ENCODE measurements at places on chromosomes 13 and 19.
A peak's percentile ranks its signal among the peaks of the same experiment; 100 is the strongest.

- no peak for DNase-seq
These were observed 423.5 kb downstream of the ZNF536 start for GRCh38 chr19:30795727-30796126.

DNA sequence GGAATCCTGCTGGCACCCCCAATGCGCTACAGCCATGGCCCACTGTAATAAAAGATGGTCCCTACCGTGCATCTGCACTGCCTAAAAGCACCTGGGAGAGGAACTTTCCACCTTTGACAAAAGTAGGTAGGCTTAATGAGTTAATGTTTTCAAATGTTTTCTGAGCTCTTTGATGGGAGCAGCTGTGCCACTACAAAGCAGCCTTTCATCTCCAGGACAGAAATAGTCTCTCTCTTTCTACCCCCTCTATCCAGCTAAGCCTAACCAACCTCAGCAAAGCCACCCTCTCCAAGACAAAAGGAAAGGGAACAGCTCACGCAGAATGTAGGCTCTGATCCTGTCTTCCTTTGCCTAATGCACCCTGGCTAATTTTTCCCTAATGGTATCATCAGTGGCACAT lies 560.2 kb downstream of the UQCRFS1 start:
- no peak for DNase-seq

DNA sequence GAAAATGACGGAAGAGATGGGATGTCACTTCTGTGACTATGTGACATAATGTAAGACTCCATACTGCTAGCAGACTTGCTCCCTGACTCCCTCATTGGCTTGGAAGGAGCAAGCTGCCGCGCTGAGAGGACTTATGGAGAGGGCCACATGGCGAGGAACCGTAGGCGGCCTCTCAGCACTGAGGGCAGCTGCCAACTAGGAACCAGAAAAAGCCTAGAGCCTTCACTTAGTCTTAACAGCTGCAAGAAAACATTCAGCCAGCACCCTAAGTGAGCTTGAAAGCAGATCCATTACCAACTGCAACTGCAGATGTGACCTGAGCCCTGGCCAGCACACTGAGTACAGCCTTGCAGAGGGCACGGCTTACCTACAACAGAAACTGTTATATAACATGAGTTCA lies 33.9 kb downstream of the USP12 start:
- DNase-seq, result no peak

DNA sequence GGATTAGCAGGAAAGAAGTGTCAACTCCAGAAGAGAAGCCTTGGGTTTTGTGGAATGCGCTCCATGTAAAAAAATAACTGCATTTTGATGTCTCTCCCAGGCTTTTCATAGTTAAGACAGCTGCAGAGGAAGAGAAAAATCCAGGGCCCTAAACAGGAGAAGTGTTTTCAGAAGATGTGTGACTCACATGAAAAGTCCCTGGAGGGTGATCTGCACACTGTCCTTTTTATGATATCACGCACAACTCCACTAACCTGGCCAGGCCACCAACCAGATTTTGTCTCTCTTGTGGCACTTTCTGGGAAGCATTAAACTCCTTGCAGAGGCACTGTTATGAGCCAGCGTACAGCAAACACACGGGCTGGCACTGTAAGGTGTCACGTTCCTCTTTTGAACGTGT lies 267.3 kb downstream of the FGF9 start:
- DNase-seq, result no peak

DNA sequence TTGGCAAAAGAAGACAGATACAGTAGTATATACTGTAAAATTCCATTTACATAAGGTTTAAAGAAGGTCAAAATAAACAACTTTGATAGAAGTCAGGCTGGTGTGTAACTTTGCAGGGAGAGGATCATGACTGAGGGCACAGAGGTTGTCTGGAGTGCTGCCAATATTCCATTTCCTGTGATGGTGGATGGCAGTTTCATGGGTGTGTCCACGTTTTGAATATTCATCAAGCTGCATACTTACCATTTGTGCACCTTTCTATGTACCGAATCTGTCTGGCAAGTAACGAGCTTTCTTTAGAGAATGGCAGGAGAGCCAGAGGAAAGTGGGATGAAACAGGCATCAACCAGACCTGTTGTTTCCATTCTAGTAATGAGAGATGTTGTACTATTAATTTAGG lies 420.5 kb upstream of the HTR2A start:
- DNase-seq, result no peak

DNA sequence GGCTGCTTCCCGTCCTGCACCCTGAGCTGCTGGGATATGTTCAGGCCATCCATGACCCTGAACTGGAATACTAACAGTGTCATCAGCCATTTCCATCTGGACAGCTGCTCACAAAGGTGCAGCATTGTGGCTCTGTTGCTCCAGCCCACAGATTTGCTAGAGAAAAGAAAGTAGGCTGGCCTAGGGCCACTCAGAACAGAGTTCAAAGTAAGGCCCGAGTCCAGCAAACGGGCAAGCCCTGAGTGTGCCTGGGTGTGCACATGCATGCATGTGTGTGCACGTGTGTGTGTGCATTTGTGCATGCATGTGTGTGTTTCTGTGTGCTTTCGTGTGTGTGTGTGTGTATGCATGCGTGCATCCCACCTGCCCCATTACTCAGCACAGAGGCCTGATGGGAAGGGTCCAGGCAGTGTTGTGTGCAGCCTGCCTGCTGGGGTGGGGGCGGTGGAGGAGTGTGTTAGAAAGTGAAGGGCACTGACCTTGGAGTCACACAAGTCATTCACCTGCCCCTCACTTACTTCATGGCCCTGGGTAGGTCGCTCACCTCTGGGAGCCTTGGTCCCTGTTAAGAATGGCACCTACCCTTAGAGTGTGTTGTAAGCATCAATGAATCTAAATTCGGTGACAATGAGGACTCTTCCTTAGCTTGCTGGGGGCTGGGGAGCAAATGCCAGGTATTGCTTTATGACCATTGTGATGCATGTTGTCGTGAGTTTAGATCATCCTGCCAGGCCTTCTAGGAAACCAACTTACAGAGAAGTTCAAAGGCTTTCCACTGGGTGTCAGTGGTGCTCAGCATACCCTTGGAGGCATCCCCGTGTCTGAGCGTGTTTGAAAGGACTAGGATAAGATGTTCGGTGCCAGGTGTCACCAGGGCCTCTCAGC lies 53.2 kb downstream of the GPR12 start:
- DNase-seq, result no peak

- peak; percentile 7 for DNase-seq
These were observed 50.9 kb downstream of the PEPD start for GRCh38 chr19:33470686-33471085.

DNA sequence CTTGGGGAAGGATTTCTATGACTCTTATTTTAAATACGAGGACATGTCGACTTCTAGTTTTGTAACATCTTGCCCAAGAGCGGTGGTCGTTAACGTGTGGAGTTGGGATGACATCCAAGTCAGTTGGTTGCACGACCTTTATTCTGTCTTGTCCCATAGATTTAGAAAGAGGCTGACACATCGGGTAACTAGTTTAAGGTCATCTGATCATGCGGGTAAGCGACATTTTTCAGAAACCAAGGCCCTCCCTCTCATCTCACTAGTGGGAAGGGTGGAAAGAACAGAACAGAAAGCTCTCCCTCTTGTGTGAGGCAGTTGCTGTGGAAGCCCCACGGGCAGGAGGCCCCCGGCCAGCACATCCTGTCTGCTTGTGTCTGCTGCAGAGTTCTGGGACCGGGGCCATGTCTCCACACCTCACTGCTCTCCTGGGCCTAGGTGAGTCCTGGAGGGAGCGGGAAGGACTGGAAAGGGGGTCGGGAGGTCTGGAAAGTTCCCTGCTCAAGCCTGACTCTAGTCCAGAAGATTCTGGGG lies at the start of gene LAIR2:
Gene LAIR2, plus strand, starts transcription at position 314 of the 531 bp plus-strand sequence. Its CDS starts 88 bp downstream, at position 402.
- no peak for DNase-seq

DNA sequence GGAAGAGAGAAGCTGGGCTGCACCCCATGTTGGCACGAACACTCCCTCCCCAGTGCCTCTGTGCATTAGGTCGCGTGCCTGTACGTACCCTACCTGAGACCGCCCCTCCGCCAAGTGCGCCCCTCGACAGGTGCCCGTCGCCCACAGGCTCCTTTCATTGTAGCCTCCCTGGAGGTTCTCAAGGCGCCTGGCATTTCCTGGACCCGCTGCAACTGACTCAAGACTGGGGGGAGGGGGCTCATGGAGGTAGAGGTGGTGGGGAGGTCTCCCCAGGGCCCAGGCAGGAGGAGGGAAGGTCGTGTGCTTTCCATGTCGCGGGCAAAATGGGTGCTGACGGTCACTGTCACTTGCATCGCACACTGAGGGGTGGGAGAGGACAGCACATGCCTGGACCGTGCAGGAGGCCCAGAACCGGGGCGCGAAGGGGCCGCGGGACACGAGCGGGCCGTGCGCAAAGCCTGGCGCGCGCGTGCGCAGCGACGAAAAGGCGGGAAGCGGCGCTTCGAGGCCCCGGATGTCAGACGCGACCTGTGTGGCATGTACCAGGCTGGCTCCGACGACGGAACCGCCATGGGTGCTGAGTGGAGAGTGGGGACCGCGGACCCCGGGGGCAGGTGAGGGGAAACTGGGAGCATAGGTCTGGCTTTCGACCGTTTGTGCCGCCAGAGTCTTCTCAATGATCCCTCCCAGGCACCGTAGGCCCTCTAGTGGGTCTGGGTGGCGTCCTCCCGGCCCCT lies 16.5 kb downstream of the NFIX start:
- DNase-seq, result no peak
